Stimulated activated CD4-positive, alpha-beta T cell treated with anti-CD3 and anti-CD28 coated beads, Interleukin-15, amount 100 ng/mL, for 48 hours (primary cell): ENCODE measurements at places on chromosomes 6 and 20.

DNA sequence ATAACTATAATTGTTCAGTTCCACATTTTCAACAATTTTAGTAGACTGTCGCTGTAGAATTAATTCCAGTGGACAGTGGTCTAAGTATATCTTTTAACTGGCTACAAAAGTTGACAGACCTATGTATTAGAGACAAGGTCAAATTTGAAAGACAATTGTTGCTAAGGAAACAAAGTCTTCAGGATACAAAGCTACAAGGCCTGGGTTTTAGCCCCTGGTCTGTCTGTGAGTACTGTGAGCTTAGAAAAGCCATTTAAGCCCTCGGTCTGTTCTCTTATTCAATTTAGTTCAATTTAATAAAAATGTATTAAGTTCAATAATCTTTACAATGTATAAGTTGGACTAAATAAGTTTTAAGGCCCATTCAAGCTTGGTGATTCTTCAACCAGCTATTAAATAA lies 352.5 kb downstream of the HDGFL1 start:
- DNase-seq = no peak

DNA sequence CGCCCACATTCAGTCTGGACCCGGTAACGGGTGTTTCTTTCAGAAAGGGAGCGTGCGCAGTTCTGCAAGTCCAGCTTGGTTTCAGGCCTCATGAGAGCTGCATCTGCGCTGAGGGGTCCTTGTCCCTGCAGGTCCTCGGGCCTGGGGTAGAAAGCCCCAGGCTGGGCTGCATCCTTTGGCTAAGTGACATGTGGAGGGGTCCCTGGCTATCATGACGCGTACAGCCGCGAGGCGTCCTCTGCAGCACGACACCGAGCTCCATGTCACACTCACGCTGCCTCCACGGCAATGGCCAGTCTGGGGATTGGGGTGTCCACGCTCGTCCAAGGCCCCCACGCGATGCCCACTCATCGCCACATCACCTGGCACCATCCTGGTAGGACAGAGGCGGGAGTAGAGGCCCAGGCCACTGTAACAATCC lies 1.7 kb upstream of the KIF25 start:
- DNase-seq = no peak

- DNase-seq = no peak
Observed at GRCh38 chr20:56828402-56828801, 199.3 kb downstream of the TFAP2C start.

DNA sequence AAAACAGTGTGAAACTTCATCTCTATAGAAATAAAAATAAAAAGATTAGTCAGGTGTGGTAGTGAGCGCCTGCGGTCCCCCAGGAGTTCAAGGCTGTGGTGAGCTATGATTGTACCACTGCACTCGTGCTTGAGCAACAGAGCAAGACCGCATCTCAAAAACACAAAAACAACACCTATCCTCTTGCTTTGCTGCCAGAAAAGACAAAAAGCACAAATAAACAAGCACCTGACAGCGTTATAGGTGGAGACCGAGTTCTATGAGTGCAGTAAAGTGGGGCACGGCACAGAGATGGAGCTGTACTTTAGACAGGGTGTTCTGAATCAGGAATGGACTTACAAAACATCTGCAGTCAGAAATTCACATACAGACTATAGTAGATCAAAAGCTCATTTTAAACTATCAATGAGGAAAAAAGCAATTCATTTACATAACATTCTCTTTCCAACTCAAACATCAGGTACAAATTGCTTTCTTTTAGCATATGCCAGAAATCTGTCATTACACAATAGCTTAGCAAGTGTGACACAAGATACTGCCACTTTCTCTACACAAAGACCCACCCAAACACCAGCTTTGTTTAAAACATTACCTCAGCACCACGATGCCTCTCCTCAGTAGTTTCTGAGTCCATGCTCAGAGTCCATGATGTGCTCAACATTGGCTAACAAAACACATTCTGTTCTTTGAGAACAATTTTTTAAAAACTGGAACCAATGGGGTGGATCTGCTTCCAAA lies 10.1 kb downstream of the EZR start:
- DNase-seq = no peak

DNA sequence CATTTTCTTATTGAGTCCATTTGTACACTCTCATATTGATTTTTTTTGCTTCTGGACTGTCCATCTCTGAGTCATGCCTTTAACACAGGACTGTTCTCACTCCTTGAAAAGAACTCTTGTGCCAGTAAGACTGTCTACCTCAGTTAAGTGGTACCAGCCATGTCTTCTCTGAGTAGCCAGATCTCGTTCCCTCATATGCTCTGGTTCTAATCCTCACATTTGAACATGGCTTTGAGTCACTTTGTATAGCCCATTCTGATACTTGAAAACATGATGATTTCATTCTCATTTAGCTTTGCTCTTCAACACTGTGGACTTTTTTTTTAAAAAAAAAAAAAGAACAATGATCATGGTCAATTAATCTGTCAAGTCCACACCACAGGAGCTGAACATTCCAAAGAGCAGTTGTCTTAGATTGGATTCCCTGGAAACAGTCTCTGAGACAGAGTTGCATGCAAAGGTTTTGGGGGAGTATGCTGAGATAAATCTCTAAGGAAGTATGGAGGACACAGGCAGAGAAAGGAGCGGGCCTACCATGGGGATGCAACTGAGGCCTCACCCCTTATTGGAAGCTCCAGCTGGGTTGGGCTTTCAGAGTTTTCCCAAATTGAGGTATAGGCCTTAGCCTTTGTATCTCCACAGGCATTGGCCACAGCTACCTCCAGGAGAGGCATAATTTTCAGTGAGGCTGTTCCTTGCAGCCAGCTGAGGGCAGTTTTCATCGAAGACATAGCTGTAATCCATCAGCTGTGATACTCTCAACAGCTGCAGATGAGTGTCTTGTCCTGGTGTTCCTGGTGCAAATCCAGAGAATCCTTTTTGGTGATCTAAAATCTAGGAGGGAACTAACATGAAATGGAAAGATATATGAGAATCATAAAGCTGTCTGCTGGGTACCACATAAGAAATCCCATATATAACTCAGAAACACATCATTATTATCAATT lies 6.0 kb upstream of the PTCHD4 start:
- no peak for DNase-seq

DNA sequence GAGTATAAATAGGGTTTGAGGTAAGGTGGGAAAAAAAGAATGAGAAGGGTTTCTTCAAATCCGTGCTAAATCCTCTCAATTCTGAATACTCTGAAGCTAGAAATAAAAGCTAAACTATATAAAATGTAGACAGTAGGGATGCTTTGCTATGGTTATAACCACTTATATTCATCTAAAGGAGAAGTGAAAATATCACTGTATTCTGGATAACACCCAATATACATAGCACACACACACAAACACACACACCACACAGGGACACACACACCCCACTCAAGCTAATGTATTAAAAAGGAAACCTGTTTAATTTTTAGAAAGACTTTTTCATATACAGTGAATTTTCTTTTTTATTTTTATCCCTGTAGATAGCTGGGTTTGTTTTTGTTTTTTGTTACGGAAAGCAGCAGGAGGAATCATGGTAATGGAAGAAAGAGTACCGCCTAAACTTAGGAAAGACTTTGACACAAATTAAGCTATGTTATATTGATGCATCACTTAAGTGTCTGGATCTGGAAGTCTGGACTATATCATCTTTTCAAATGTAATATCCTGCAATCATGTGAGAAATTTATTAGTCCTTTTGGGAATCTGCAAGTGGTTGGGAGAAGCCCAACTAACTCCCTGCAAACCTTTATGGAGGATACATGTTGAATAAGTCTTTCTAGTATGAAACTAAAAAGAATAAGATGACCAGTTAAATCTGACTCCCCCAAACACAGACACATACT lies 68.4 kb upstream of the FABP7 start:
- no peak for DNase-seq

GRCh38 chr20:11652128-11652527 lies 265.6 kb upstream of the BTBD3 start:
- no peak for DNase-seq

- no peak for DNase-seq
Observed at GRCh38 chr20:50737352-50737751, 6.0 kb downstream of the PARD6B start.

GRCh38 chr6:113094779-113095178 lies 747.6 kb downstream of the RFPL4B start:
- no peak for DNase-seq

- no peak for DNase-seq
Observed at GRCh38 chr6:123420512-123420911, 216.2 kb downstream of the TRDN start.

DNA sequence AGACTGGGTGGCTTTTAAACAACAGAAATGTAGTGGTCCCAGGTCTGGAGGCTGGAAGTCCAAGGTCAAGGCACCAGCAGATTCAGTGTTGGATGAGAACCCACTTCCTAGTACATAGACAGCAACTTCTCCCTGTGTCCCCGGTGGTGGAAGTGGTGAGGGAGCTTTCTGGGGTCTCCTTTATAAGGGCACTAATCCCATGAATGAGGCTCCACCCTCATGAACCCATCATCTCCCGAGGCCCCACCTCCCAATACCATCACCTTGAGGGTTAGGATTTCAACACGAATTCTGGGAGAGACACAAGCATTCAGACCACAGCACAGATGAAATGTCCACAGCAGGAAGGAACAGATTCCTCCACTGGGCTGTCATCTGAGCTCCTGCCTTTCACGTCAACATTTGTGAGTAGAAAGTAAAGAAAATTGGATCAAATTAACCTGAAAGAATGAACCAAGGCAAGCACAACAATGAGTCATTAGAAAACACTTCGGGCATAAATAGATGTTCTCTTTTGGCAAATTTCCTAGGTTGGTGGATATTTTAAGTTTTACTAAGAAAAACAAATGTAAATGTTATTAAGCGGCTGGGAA lies 130.7 kb downstream of the RNASET2 start:
- DNase-seq = no peak

- no peak for DNase-seq
Observed at GRCh38 chr6:23823421-23823820, 302.6 kb upstream of the NRSN1 start.

- no peak for DNase-seq
Observed at GRCh38 chr20:40711079-40711478, 22.0 kb upstream of the MAFB start.

GRCh38 chr6:38638941-38639497 lies 710 bp downstream of the BTBD9 start:
- DNase-seq = peak; percentile 54

GRCh38 chr6:35790683-35791082 lies 6.4 kb downstream of the CLPS start:
- no peak for DNase-seq

DNA sequence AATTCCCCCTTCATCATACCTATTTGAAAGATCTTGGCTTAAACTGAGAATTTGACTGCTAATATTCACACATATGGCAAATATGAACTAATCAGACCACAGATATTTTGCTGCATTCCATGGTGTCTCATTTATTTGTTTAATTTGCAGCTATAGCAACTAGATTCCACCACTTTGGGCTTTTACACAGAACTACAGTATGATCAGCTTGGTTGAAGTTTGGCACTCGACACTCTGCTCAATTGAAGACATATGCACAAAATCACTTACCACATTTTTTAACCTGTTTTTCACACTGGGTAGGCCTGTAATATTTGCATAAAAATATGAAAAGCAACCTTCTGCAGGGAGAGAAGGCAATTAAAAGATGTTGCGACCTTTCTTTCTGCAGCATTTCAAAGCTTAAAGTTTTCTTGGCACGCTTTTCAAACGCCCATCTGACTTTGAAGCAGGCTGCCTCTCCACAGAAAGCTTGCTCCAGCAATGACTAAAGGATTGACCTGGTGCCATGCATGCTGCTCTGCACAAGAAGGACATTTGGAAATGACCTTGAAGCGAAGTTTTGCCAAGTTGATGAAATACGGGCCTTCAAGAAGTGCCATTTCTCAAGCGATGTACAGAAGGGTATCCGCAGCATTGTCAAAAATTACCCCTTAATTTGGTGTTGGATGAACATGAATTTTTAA lies 126.7 kb downstream of the AIG1 start:
- no peak for DNase-seq

DNA sequence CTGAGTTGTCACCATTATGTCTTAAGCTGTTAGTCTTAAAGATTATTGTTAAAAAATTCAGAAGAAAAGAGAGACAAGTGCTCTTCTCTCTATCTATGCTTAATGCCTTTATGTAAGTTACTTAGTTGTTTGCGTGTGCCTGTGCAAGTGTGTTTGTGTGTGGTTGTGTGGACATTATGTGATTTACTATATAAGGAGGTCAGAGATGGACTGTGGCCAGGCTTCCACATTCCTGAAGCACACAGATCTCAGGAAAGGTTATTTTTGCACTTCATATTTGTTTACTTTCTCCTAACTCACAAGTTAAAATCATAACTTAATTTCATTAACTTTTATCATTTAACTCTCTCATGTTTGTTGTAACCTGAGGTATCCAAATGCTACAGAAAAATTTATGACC lies 14.5 kb downstream of the ENPP4 start:
- DNase-seq = no peak

GRCh38 chr20:23753194-23753548 lies 2.4 kb upstream of the CST1 start:
- no peak for DNase-seq

DNA sequence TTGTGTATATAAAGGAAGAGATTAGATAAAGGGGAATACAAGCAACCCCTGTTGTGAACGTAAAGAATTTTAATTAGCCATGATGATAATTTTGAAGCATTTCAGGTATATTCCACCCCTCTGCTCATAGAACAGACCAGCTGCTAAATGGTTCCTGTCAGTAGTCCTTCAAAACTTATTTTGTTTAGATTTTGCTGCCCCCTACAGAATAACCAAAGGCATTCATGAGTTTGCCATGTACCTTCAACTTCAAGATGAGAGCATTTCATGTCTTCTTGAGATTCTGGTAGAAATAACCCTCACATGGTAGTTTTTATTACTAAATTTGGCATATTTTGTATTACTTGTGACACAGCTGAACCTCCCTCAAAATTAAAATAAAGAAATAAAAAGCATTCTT lies 1586.7 kb downstream of the HACE1 start:
- DNase-seq = no peak

GRCh38 chr20:11473983-11474382 lies 443.7 kb upstream of the BTBD3 start:
- DNase-seq = no peak

DNA sequence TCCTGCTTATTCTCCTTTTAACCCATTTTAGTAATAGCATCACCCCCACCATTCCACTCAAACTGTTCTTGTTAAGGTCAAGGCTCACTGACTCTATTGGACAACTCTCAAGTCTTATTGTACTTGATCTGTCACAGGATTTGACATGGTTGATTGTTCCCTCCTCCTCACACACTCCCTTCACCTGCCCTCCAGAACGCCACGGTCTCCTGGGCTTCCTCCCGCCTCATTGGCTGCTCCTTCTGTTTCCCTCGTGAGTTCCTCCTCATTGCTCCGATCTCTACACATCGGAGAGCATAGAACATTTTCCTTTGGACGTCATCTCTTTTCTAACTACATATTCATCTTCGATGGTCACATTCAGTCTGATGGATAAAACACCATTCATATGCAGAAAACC lies 55.1 kb downstream of the STMND1 start:
- no peak for DNase-seq

GRCh38 chr6:128494440-128494839 lies 26.0 kb downstream of the PTPRK start:
- DNase-seq = no peak
